Activated T-helper 1 cell treated with anti-CD3 and anti-CD28 coated beads, Interleukin-12 subunit alpha, Interleukin-12 subunit beta, Interleukin-2, Interleukin-4 antibody, amounts not matched to agents 30 ng/mL and 10 ng/mL and 1 ng/mL, durations not matched to agents 14 hours and 24 hours and 36 hours (primary cell): ENCODE measurements at places on chromosomes 13 and 19. TPM values are rescaled to one million over a fixed set of nuclear protein-coding genes. Genes with fewer than 3 reads are reported as not detected.

DNA sequence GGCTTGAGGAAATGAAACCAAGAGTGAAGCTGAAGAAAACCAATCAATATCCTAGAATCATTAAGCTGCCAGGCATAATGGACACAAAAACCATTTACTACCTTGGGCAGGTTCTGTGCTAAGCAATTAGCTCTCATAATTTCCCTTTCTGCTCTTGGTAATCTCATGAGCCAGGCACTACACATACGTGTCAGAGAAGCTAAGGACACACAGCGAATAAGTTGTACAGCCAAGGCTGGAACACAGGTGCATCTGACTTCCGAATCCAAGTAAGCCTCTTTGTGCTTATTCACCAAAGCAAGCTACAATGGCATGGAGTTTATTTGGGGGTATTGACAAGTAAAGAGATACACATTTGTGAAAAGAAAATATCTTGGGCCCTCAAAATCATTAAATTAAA lies 1343.9 kb upstream of the MIR17HG start:
- DNase-seq, result no peak

DNA sequence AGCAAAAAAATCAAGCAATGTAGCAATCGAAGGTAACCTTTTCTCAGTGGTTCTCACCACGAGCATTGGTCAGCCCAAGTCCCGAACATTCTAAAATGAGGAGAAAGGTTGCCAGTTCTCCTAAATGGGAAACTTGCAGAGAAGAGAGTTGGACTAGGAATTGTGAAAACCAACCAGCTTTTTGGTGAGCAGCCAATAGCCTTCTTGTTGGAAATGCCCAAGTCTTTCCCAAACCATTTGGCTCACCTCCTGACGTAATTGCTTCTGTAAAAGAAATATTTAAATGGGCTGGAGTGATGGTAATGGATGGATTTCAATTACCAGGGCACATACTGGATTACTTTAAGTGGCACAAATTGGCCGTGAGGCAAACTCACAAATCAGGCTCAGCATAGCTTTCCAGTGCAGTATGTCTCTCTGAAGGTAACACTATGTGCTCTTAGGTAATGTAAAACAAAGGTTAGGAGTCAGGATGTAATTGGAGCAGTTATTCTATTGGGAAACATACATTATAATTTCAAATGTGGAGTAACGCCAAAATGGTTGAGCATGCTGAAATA lies 423.2 kb downstream of the KLF5 start:
- no peak for DNase-seq

DNA sequence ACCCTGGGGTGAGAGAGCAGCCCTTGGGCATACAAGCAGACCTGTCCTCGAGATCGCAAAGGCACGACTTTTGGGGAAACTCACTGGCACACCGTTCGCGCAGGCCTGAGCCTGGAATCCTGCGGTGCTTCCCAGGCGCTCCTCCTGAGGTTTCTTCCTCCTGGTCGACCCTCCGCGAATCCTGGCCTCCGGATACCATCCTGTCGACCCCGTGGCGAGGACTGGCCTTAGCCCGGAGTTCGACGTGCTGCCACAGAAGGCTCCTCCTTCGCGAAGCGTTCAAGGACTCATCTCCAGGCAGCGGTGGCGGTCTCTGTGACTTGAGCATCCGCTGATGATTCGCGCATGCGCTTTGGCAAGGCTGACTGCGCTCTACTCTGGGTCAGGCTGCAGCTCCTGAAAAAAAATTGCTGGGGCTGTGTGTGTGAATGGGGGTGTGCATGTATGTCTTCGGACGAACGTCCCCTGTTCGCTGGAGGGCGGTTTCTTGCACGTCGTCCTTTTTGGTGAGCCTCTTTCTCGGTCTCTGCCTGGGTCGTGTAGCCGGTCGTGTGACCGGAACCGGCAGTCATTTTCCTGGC lies 64.4 kb upstream of the ZNF527 start:
- no peak for DNase-seq

DNA sequence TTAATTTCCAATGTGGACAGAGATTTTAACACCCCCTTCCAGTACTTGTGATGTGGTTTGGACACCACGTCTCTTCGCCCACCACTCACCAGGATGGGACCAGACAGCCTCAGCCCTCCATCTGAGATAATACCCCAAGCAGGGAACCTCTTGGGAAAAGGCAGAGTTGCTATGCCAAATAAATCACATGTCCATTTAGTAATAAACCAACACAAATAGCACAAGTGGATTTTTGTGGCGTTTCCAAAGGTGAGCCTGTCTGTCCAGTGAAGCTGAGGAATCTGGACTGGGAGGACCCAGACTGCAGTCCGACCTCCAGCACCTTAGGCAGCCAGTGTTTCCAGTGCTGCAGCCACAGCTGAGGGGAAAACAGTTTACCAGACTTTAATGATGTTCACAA lies 34.1 kb upstream of the GAS6 start:
- no peak for DNase-seq

- DNase-seq, result no peak
Measured at GRCh38 chr13:57918086-57918485, 286.5 kb downstream of the PCDH17 start.

GRCh38 chr13:39528661-39528980 lies 74.4 kb downstream of the LHFPL6 start:
- no peak for DNase-seq

SBSN gene
- total RNA-seq, result not detected in 2 replicates

TEX26 gene
- not detected in 2 replicates for total RNA-seq
